ENCODE measurements at places on chromosomes 1 and 21. TPM values are rescaled to one million over a fixed set of nuclear protein-coding genes. Genes with fewer than 3 reads are reported as not detected.

- DNase-seq, result no peak
Measured at GRCh38 chr1:66682106-66682505, 70.2 kb upstream of the DYNLT5 start.

DNA sequence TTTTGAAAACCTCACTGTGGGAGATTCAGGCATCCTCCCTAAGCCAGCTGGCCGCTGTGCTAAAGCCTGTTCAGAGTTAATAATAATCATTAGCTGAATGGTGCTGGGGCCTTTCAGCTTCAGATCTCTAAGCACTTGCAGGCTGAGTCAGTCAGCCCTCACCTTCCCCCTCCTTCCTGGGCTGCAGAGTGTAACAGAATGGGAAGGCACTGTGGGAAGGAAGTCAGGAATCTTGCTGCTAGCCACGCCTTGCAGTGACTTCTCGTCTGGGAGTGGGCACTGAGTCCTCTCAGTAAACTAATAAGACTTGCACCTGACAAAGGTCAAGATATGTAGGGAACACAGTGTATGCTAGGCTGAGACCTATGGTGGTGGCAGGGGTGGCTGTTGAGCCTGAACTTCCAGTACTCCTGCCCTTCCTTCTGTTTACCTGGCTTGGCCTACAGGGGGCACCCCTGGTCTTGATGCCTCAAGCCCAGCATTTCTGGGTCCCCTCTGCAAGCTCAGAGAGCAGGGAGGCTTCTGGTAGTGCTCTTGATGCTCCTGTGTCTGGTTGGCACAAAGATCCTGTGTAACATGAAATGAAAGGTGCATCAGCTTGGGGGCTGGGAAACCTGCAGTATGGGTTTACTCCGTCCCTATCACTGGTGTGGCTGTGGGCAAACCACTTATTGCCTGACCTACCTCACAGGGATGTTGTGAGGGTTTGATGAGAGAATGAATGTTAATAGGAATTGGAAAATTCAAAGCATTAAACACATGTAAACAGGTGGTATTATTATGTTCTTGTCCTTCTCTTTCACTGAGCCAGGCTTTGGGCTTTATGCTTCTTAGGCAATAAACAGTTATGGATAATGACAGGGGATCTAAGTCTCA, 6.0 kb downstream of the CYB561D1 start:
- DNase-seq, result no peak

GRCh38 chr1:42321731-42322130, 13.3 kb downstream of the FOXJ3 start:
- no peak for DNase-seq

DNA sequence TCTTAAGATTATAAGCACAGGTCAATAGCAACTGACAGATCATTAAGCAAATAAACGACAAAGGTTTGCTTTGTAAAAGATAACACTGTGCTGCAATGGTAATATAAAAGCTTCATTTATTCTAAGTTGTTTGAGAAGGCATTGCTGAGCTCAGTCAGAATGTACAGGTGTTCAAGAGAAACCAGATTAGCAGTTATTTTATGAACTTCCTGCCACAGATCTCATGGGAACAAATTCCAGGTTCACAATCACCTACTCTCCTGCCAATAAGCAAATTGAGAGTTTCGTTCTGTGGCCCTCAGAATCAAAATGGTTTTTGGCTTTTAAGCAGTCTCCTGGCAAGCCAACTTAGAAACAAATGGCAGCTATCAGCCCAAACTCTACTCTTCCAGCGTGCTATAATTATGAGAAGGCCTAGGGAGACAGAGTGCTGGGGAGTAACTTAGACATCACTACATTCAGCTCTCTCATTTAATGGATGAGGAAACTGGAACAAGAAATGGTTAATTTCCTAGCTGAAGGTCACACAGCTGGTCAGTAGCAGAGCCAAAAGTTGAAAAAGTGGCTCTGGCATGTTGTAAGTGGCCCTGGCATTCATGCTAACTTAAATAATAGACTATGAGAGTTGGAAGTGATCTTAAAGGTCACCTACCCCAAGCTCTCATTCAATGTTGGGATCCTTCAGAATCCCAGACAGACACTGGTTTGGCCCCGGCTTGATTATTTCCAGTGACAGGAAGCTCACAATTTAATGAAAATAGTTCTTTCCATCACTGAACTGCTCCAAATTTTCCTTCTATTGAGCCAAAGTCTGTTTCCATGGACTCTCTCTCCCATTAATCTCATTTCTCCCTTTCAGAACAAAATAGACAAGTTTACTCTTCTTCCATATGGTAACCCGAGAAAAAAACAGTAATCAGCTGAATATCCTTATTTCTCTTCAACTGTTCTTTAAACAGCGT, 82.6 kb upstream of the EDEM3 start:
- DNase-seq, result no peak

DNA sequence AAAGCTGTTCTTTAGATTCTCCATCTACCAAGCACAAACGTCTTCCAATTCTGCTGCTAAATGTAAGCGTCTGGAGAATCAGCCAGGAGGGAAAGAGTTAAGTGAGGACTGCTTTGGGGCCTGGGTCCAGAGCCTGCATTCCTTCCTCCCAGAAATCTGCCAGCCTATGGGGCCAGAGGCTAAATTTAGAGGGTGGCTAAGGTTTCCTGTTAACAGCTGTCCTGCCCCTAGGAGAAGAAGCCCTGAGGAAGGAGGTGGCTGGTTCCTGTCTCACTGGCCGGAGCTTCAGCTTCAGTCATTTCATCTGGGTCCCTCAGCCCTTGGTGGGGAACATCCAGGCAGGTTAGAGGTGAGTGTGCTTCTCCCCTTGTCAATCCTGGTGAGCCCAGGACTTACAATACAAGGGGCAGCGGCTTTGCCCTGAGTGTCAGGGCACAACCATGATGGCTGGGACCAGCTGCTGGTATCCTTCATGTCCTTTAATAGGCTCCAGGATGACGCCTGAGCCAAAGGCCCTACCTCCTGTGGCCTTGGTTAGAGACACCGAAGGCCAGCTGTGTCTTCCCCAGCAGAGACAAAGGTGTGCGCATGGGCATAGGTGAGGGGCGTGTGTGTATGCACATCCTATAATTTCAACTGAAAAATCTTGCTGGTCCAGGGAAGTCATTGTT, at the start of gene STYXL2:
Gene STYXL2 (plus strand): TSS at position 230 of the 671 bp plus-strand sequence. CDS start 775 bp downstream, outside the sequence.
- DNase-seq, result no peak

- peak; percentile 81 for DNase-seq
Measured at GRCh38 chr1:18109756-18110597, 2.4 kb downstream of the IGSF21 start.

DNA sequence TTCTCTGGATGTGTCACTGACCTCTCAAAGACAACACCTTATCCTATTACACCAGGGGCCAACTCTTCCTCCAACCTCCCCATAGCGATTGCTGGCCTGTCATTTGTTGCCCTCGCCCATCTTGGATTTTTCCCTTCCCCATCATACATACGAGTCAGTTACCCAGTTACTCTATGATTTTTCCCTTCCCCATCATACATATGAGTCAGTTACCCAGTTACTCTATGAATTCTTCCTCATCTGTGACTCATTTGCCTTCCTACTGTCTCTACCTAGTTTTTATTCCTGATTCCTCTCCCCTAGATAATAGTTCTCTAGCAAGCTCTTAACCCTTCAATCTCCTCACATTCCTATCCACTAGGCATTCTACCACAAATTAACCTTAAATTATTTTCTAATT, 178.8 kb downstream of the NR5A2 start:
- no peak for DNase-seq

- DNase-seq, result no peak
Measured at GRCh38 chr1:38497921-38498656, 361.5 kb downstream of the RRAGC start.

- DNase-seq, result no peak
Measured at GRCh38 chr21:46252840-46253239, 24.3 kb upstream of the LSS start.

DNA sequence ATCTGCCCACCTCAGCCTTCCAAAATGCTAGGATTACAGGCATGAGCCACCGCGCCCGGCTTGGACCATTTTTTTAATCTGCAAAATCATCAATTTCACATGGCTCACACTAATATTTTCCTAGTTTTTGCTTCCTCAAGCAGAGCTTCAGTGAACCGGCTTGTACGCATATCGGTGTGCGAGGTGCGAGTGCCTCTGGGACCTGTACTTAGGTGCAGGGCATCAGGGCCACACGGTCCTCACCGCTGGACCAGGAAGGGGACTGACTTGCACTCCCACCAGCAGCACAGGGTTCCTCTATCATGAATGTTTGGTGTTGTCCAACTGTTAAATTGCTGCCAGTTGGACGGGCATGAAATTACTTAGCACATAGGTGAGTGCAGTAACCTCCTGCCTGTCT, 15.4 kb upstream of the SHE start:
- DNase-seq, result no peak

GRCh38 chr1:178243890-178244289, 150.0 kb downstream of the RASAL2 start:
- DNase-seq, result no peak

DNA sequence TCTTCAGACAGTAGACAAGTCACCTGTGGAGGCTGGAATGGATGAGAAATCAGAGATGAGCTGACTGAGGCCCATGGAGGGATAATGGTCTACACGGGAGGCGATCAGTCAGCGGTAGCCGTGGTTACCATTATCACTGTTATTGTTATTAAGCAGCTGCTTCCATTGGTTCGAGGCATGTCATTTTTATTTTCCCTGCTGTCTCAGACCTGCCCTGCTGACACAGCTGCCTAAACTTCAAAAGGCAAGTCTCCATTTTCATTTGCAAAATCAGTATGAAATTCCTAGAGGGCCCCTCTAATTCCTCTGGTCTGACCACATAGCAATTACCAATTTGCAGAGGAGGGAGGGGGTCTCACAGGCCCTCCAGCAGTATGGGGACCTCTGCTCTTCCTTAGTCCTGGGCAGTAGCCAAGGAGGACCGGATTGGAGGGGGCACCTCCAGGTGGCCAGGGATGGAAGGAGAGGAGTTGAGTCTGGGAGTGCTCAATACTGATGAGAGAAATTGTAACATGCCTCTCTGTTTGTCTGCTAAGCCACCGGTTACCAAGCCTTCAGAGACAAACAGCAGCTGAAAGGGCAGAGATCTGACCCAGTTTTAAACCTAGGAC, 184.2 kb downstream of the TRABD2B start:
- no peak for DNase-seq

GRCh38 chr1:228185641-228185965, 20.0 kb downstream of the IBA57 start:
- peak; percentile 49 for DNase-seq

DNA sequence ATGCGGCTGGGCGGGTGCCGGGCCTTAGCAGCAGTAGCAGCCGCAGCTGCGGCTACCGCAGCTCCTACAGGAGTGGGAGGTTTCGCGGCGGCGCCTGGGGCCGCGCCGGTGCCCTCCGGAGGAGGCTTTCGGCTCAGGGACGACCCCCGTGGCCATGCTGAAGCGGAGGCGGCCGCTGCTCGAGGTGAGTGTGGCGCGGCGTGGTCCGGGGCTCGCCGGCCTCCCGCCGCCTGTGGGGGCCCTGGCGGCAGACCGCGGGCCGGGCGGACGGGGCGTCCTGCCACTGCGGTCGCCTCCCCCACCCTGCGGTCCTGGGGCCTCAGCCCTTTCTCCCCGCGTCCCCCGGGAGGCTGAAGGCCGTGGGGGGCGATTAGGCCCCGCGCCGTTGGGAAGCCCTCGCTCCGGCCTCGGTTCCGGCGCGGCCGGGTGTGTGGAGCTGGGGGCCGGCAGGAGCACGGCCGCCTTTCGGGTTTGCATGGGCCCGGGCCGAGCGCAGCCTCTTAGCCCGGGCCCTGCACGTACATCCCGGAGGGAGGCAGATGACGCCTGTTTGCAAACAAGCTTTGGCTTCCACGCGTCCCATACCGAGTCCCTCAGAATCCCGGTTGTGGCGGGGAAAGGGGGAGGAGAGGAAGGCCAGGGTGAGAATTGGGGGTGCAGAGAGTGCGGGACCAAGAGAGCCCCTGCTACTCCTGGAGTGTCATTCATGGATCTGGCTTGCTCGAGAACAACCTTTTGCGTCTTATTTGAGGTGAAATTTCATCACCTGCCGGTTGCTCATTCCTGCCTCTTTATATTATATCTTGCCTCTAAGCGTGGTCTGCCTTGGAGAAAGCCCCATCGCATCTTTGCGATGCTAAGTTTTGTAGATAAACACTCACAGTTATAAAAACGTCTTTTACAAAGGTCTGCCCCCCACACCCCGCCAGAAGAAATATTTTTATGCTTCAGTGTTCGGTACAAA, 613 bp downstream of the ZFYVE9 start:
- DNase-seq, result peak; percentile 77

DNA sequence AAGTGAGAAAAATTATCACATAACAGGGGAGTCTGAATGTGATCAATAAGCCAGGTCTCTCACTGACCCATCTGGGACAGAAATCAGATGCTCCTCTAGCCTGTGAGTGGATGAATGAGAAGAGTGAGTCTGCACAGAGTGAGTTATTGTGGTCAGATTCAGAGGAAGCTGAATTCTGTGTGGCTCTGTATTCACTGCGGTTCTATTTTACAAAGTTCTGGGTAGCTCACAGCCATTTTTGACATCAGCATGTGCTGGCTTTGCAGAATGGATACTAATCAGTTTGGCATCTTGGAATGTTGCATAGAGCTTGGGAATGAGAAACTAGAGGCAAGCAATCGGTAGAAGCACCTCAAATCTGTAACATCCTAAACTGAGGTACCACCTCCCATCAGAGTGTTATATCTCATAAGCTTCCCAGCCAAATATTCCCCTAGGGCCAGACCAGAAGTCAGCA, 3.8 kb downstream of the COLGALT2 start:
- DNase-seq, result no peak

DNA sequence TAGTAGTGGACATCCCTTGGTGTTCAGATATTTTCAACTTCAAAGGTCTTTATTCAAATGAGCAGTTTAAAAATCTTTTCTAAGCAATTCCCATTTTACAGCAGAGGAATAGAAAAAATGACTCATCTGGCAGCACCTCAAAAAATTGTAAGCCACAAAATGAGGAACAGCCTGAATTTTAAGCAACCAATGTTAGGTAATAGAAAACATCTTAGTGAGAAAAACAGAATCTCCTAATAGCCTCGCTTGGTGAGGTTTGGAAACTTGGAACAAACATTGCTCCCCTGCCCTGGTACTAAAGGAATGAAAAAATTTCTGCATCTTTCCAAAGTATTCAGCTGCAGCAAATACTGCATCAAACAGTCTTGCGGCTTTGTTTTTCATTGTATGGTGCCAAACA, 264.4 kb downstream of the NTNG1 start:
- no peak for DNase-seq

GRCh38 chr1:85707267-85707989, 805 bp downstream of the ZNHIT6 start:
- DNase-seq, result no peak

- no peak for DNase-seq
Measured at GRCh38 chr21:42089093-42089631, 18.0 kb downstream of the UMODL1 start.

- DNase-seq, result no peak
Measured at GRCh38 chr1:25978403-25978802, 19.5 kb downstream of the PAFAH2 start.

GRCh38 chr1:56297904-56298303, 281.5 kb downstream of the PLPP3 start:
- no peak for DNase-seq

Gene SLC19A2
- total RNA-seq, result 8.7 TPM

Gene ATAD3C
- total RNA-seq, result 0.42 TPM

Gene LRRC7
- total RNA-seq, result 1.3 TPM

Gene DHCR24
- total RNA-seq, result 29.6 TPM

Gene FTCD
- 2.6 TPM for total RNA-seq

Gene FMO1
- total RNA-seq, result 0.81 TPM

Gene IQCC
- total RNA-seq, result 1.4 TPM

Gene RUNX3
- total RNA-seq, result 2.9 TPM

Gene SFN
- total RNA-seq, result 3.7 TPM

Gene BGLAP
- not detected for total RNA-seq

Gene USH2A
- total RNA-seq, result not detected

Gene IVL
- not detected for total RNA-seq

Gene NPHP4
- total RNA-seq, result 7.8 TPM

Gene FCGR3A
- total RNA-seq, result 88.2 TPM

Gene PTPN7
- total RNA-seq, result 3.4 TPM

Gene TRAPPC3
- 55.6 TPM for total RNA-seq

Gene C8B
- total RNA-seq, result not detected

Gene AMY1C
- total RNA-seq, result not detected
